ENCODE measurements at places on chromosomes 12 and 14. TPM values are rescaled to one million over a fixed set of nuclear protein-coding genes. Genes with fewer than 3 reads are reported as not detected.

The TAS2R9 gene
- not detected for total RNA-seq

The ADAM21 gene
- total RNA-seq, result not detected

The TGM1 gene
- total RNA-seq, result not detected

The AVPR1A gene
- total RNA-seq, result 0.21 TPM

The KIF21A gene
- total RNA-seq, result 0.88 TPM

DNA sequence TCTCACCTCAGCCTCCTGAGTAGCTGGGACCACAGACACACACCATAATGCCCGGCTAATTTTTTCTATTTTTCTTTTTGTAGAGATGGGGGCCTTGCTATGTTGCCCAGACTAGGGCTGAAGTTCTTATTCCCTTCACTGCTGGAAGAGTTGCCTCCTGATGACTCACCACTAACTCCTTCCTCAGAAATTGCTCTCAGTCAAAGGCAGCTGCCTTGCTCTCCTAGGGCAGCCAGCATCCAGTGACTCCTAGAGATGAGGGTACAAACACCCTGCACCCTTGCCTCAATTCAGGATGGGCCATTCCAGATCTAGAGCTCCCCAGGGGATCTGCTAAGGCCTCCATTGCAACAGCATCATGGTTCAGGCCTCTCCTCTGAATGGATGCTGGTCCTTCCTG is 54.0 kb upstream of the RASSF8 start:
- no peaks in the 10 kb centered on the region for H3K36me3 ChIP-seq
- no peak for DNase-seq
- no peak overlapping the region for H3K4me3 ChIP-seq
- H3K4me1 ChIP-seq, result no peaks in the 10 kb centered on the region
- no peak overlapping the region for H3K27ac ChIP-seq

DNA sequence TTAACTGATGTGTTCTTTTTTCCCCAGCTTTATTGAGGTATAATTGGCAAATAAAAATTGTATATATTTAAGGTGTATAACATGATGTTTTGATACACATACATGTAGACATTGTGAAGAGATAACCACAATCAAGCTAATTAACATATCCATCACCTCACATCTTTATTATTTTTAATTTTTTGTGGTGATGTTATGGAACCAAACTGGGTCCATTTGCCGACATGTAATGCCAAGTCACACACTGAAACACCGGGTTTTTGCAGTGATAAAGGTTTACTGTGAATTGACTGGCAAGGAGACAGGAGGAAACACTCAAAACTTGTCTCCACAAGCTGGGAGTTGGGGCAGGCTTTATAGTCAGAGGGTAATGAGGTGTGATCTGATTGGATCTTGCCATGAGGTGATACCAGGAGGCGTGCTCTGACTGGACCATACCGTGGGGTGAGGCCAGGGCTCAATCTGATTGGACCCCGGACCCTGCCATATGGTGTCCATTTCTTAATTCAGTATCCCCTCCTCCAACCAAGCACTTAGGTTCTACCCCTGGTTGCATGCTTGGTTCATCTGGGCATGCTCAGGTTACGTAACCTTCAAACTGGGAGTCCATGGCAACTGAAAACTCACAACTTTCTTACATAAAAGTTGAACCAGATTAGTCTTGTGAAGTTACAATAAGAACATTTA is 11.8 kb upstream of the WSCD2 start:
- no peak overlapping the region for H3K4me3 ChIP-seq
- no peak for DNase-seq
- peaks cover 9% of the 10 kb centered on the region for H3K27me3 ChIP-seq
- no peak overlapping the region for H3K27ac ChIP-seq

GRCh38 chr12:89939522-89940215 is 231.0 kb upstream of the ATP2B1 start:
- H3K27me3 ChIP-seq, result no peaks in the 10 kb centered on the region
- H3K4me3 ChIP-seq, result no peak overlapping the region
- no peak for DNase-seq
- H3K4me1 ChIP-seq, result peaks cover 21% of the 10 kb centered on the region
- H3K36me3 ChIP-seq, result no peaks in the 10 kb centered on the region

GRCh38 chr12:69908203-69908602 is 83.2 kb downstream of the MYRFL start:
- H3K27ac ChIP-seq, result no peak overlapping the region
- H3K4me3 ChIP-seq, result no peak overlapping the region
- H3K27me3 ChIP-seq, result no peaks in the 10 kb centered on the region
- DNase-seq, result no peak
- H3K36me3 ChIP-seq, result no peaks in the 10 kb centered on the region

- H3K4me3 ChIP-seq, result peak overlapping the region; percentile 55
- peak; percentile 77 for DNase-seq
- peaks cover 42% of the 10 kb centered on the region for H3K36me3 ChIP-seq
- no peaks in the 10 kb centered on the region for H3K27me3 ChIP-seq
These were observed 363 bp upstream of the CSAD start for GRCh38 chr12:53180931-53181645.

GRCh38 chr12:58513301-58513834 is 406.9 kb downstream of the LRIG3 start:
- H3K27ac ChIP-seq, result no peak overlapping the region
- H3K4me3 ChIP-seq, result no peak overlapping the region
- H3K4me1 ChIP-seq, result no peaks in the 10 kb centered on the region
- no peak for DNase-seq
- H3K27me3 ChIP-seq, result no peaks in the 10 kb centered on the region

- no peaks in the 10 kb centered on the region for H3K36me3 ChIP-seq
- DNase-seq, result no peak
- H3K27me3 ChIP-seq, result no peaks in the 10 kb centered on the region
- H3K4me1 ChIP-seq, result no peaks in the 10 kb centered on the region
- no peak overlapping the region for H3K27ac ChIP-seq
These were observed 171.4 kb downstream of the EMP1 start for GRCh38 chr12:13367973-13368372.

GRCh38 chr12:49673446-49674317 is 33.5 kb downstream of the FMNL3 start:
- H3K27me3 ChIP-seq, result no peaks in the 10 kb centered on the region
- peak overlapping the region; percentile 64 for H3K27ac ChIP-seq
- H3K36me3 ChIP-seq, result no peaks in the 10 kb centered on the region
- no peak overlapping the region for H3K4me3 ChIP-seq
- H3K4me1 ChIP-seq, result peaks cover 41% of the 10 kb centered on the region

DNA sequence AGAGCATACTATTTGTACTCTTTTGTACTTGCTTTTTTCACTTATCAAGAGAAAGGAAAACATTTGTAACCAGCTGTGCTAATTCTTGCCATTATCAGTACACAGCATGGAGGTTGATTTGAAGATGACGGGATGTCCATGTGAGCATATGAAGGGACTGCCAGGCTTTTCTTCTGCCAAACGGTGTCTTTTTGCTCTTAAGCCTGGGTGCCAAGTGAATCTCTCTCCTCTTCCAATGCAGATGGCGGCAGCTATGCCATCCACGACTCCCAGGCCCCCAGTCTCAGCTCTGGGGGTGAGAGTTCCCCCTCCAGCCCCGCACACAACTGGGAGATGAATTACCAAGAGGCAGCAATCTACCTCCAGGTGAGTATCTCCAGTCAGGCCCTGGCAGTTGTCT is 38.9 kb downstream of the TPCN1 start:
- no peaks in the 10 kb centered on the region for H3K4me1 ChIP-seq
- no peak overlapping the region for H3K27ac ChIP-seq
- no peak overlapping the region for H3K4me3 ChIP-seq
- no peaks in the 10 kb centered on the region for H3K27me3 ChIP-seq
- no peaks in the 10 kb centered on the region for H3K36me3 ChIP-seq
- no peak for DNase-seq

DNA sequence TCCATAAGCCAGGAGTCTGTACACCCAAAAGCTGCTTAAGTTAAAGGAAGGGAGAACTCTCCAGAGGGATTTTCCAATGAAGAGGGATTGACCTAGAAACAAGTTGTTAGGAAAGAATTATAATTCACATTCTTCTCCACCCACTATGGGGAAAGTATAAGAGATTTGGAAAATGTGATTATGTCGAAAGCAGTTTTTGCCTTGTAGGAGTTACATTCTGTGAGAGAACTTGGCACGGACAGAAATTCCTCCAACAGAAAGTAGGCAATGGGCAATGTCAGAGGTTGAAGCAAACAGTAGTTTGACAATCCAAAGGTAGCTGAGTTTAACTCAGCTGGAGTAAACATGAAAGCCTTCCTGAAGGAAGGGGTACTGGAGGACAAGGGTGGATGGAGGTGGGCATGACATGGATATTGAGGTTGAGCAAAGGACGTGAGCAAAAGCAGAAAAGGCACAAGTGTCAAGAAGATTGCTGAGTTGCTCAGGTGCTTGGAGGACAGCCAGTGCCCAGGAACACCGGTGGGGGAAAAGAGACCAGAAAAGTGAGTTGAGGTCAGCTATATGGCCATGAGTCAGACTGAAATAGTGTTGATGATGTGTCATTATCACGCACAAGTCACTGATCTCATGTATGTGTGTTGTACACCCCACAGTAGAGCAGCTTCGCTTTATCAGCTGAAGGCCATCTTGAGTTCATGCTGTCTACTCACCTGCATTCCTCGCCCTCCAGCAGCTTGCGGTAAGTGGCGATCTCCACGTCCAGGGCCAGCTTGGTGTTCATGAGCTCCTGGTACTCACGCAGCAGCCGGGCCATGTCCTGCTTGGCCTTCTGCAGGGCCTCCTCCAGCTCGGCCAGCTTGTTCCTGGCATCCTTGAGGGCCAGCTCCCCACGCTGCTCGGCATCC is 4.0 kb downstream of the KRT5 start:
- H3K36me3 ChIP-seq, result no peaks in the 10 kb centered on the region
- no peak overlapping the region for H3K4me3 ChIP-seq
- peaks cover 10% of the 10 kb centered on the region for H3K27me3 ChIP-seq
- no peak overlapping the region for H3K27ac ChIP-seq
- no peaks in the 10 kb centered on the region for H3K4me1 ChIP-seq

DNA sequence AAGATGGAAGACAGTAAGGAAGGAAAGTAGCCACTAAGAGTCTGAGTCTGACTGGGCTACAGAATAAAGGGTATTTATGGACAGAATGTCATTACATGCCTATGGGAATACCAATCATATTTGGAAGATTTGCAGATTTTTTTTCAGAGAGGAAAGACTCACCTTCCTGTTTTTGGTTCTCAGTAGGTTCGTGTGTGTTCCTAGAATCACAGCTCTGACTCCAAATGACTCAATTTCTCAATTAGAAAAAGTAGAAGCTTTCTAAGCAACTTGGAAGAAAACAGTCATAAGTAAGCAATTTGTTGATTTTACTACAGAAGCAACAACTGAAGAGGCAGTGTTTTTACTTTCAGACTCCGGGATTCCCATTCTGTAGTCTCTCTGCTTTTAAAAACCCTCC is 15.4 kb upstream of the PAPLN start:
- H3K27me3 ChIP-seq, result no peaks in the 10 kb centered on the region
- no peak overlapping the region for H3K4me3 ChIP-seq
- DNase-seq, result no peak
- H3K27ac ChIP-seq, result peak overlapping the region; percentile 41
- H3K36me3 ChIP-seq, result peaks cover 17% of the 10 kb centered on the region

GRCh38 chr14:64826845-64827244 is 52.9 kb downstream of the SPTB start:
- peaks cover 7% of the 10 kb centered on the region for H3K4me1 ChIP-seq
- H3K27me3 ChIP-seq, result no peaks in the 10 kb centered on the region
- DNase-seq, result no peak

DNA sequence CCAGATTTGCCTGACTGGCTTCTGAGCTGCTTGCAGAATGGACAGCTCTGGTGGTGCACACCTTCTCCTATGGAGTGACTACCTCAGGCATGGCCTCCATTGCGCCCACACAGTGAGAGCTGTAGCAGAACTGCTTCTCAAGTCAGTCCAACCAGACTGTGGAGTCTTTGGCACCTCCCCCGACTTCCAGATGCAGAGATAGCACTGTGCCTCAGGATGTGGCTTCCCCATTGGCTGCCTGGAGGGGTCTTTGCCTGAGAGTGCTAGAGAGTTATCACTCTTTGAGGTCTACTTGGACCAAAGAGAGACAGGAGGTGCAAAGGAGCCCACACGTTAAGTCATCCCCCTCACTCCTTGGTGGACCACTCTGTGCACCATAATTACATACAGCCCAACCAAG is 44.8 kb upstream of the FRS2 start:
- no peak overlapping the region for H3K27ac ChIP-seq
- H3K36me3 ChIP-seq, result no peaks in the 10 kb centered on the region
- no peaks in the 10 kb centered on the region for H3K27me3 ChIP-seq

- H3K27me3 ChIP-seq, result no peaks in the 10 kb centered on the region
- no peak overlapping the region for H3K27ac ChIP-seq
- no peaks in the 10 kb centered on the region for H3K36me3 ChIP-seq
- H3K4me1 ChIP-seq, result peaks cover 13% of the 10 kb centered on the region
These were observed 521.2 kb upstream of the TBX3 start for GRCh38 chr12:115204957-115205754.

- peak overlapping the region; percentile 90 for H3K27ac ChIP-seq
- peak overlapping the region; percentile 49 for H3K4me3 ChIP-seq
- no peak for DNase-seq
- peaks cover 60% of the 10 kb centered on the region for H3K4me1 ChIP-seq
- H3K27me3 ChIP-seq, result no peaks in the 10 kb centered on the region
- H3K36me3 ChIP-seq, result peaks cover 26% of the 10 kb centered on the region
These were observed 2.3 kb downstream of the KDM2B start for GRCh38 chr12:121578230-121579189.

DNA sequence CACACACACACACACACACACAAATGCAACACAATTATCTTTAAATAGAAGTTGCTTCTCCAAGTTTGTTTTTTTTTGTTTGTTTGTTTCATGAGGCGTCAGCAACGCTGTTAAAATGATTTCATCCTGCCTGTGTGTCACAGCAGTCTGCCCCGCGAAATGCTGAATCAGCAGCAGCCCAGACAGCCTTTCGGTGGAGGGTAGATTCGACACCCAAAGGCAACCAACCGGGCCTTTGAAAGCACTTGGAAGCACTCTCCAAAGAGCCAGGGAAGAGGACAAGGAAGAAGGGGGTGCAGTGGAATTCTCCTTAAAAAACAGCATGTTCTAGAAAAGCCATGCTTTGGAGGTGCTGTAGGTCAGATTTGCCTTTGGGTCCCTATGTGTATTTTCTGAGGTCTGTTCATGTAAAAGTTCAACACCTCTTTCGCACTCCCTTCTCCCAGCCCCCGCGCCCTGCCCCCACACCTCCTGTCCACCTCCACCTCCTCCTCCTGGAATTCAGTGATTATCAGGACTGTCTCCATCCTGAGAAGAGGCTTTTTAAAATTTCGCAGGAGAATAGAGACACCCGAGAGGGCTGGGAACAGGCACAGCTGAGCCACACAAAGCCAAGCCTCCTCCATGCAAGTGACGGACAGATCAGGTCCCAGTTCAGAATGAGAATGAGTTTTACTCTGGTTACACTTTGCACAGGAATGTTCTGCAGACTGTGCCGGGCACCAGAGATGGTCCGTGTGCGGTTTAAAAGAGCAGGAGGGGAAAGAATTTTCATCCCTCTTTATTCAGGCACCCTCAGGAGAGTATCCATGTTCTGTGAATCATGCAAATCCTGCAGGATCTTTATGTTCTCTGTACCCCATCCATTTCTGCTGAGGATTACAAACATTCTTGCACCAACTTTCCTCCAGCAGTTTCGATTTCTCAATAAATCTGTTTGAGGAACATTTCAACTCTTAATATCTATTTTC is 177.9 kb downstream of the ETV6 start:
- no peaks in the 10 kb centered on the region for H3K27me3 ChIP-seq
- peak overlapping the region; percentile 34 for H3K27ac ChIP-seq
- DNase-seq, result peak; percentile 57
- H3K4me3 ChIP-seq, result no peak overlapping the region
- H3K36me3 ChIP-seq, result peaks cover 11% of the 10 kb centered on the region

- DNase-seq, result no peak
- H3K4me1 ChIP-seq, result no peaks in the 10 kb centered on the region
- no peak overlapping the region for H3K27ac ChIP-seq
- no peak overlapping the region for H3K4me3 ChIP-seq
- no peaks in the 10 kb centered on the region for H3K36me3 ChIP-seq
- no peaks in the 10 kb centered on the region for H3K27me3 ChIP-seq
These were observed 331.6 kb upstream of the FAR2 start for GRCh38 chr12:28817524-28817923.

Measured in SJSA1 (cell line).